Kidney (tissue), 22 donors: ENCODE measurements at places on chromosomes 2 and 18. TPM values are rescaled to one million over a fixed set of nuclear protein-coding genes. Genes with fewer than 3 reads are reported as not detected.

DNA sequence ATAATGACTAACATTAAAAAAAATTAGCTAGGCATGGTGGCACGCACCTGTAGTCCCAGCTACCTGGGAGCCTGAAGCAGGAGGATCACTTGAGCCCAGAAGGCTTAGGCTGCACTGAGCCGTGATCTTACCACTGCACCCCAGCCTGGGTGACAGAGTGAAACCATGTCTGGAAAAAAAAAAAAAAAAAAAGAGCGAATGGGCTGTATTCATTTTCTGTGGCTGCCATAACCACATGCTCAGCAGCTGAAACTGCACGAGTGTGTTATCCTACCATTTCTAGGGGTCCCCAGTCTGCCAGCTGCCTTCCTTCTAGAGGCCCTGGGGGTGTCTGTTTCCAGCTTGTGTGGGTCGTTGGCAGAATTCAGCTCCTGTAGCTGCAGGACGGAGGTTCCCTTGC, 247.8 kb downstream of the EIPR1 start:
- H3K4me3 ChIP-seq, result no peak overlapping the region
- no peak for DNase-seq
- H3K27me3 ChIP-seq, result no peaks in the 10 kb centered on the region
- H3K27ac ChIP-seq, result no peak overlapping the region
- no peaks in the 10 kb centered on the region for H3K36me3 ChIP-seq

DNA sequence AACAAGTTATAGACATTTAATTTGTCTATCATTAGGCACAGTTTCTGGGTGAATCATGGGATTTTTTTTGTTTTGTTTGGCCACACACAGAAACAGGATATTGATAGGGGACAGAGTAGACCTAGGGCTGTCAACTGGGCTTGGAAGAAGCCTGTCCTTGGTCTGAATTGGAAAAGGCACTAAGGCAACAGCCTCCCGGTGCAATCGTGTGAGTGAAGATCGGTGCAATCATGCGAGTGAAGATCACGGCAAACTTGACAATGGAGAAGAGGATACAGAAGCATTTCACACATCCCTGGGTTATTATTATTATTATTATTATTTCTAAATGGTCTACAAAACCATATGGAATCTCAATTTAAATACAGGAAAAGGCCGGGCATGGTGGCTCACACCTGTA, 94.5 kb downstream of the ACKR3 start:
- H3K4me1 ChIP-seq, result no peaks in the 10 kb centered on the region
- H3K27ac ChIP-seq, result no peak overlapping the region
- H3K27me3 ChIP-seq, result no peaks in the 10 kb centered on the region
- DNase-seq, result no peak

The GNLY gene
- 5.5 TPM for total RNA-seq

The SATB2 gene
- 17.5 TPM for total RNA-seq

The UCN gene
- 1.4 TPM for total RNA-seq

GRCh38 chr18:37019157-37019827, 190.4 kb downstream of the KIAA1328 start:
- DNase-seq, result peak; percentile 10
- H3K27me3 ChIP-seq, result no peaks in the 10 kb centered on the region
- no peak overlapping the region for H3K27ac ChIP-seq
- H3K4me3 ChIP-seq, result no peak overlapping the region

DNA sequence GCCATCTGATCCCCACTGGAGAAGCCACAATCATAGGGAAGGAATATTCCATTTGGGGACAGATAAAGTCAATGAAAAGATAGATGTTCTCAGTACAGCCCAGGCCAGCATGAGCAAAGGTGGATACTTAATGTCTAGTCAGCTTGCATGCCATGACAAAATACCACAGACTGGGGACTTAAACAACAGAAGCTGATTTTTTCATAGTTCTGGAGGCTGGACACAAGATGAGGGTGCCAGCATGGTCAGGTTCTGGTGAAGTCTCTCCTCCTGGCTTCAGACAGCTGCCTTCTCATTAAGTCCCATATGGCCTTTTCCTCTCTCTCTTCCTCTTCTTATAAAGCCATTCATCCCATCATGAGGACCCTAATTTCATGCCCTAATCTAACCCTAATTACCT, 116.1 kb upstream of the CYP1B1 start:
- no peak for DNase-seq
- H3K27ac ChIP-seq, result no peak overlapping the region
- H3K4me1 ChIP-seq, result no peaks in the 10 kb centered on the region
- no peaks in the 10 kb centered on the region for H3K36me3 ChIP-seq
- no peak overlapping the region for H3K4me3 ChIP-seq
- H3K27me3 ChIP-seq, result no peaks in the 10 kb centered on the region

The TBR1 gene
- total RNA-seq, result not detected

DNA sequence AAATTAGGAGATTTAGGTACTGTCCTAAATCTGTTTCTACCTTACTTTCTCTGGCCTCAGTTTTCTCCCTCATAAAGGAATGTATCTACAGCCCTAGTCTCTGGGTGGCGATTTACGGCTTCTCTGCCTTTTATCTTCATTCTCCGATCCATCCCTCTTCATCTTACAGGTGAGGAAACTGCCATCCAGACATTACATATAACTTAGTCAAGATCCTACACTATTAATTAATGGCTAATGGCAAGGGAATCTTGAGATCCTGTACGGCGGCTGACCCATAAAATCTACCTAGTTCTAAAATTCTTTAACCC, 386 bp upstream of the YIPF4 start:
- no peaks in the 10 kb centered on the region for H3K36me3 ChIP-seq
- H3K4me1 ChIP-seq, result peaks cover 3% of the 10 kb centered on the region
- H3K4me3 ChIP-seq, result peak overlapping the region; percentile 87
- no peak for DNase-seq
- no peaks in the 10 kb centered on the region for H3K27me3 ChIP-seq
- H3K27ac ChIP-seq, result peak overlapping the region; percentile 54

The SLC30A3 gene
- total RNA-seq, result 0.31 TPM

GRCh38 chr2:59774821-59775433, 778.5 kb downstream of the BCL11A start:
- H3K4me3 ChIP-seq, result no peak overlapping the region
- no peaks in the 10 kb centered on the region for H3K27me3 ChIP-seq
- no peaks in the 10 kb centered on the region for H3K4me1 ChIP-seq
- H3K27ac ChIP-seq, result no peak overlapping the region
- no peak for DNase-seq

DNA sequence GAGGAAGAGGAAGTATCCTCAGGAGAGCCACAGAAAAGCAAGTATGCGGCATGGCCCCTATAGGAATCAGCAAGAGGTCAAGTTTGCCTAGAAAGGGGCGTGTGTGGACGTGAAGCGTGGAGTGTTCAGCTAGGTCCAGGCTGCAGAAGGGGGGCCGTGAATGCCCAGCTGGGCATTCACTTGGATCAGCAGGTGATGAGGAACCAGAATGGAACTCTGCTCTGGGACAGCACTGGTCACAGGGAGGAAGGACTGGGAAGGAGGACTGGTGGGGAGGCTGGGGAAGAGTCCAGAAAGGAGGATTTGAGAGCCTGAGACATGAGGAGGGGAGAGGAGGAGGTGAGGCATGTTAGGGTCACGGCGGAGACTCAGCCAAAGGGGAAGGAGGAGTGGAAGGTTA, 19.8 kb downstream of the STAT1 start:
- H3K4me1 ChIP-seq, result no peaks in the 10 kb centered on the region
- H3K4me3 ChIP-seq, result no peak overlapping the region
- H3K27me3 ChIP-seq, result no peaks in the 10 kb centered on the region
- H3K27ac ChIP-seq, result no peak overlapping the region
- no peak for DNase-seq
- H3K36me3 ChIP-seq, result peaks cover 25% of the 10 kb centered on the region

- no peak overlapping the region for H3K27ac ChIP-seq
- no peaks in the 10 kb centered on the region for H3K36me3 ChIP-seq
- no peaks in the 10 kb centered on the region for H3K27me3 ChIP-seq
- DNase-seq, result peak; percentile 7
These were observed 194.3 kb downstream of the MYCN start for GRCh38 chr2:16134436-16135165.

DNA sequence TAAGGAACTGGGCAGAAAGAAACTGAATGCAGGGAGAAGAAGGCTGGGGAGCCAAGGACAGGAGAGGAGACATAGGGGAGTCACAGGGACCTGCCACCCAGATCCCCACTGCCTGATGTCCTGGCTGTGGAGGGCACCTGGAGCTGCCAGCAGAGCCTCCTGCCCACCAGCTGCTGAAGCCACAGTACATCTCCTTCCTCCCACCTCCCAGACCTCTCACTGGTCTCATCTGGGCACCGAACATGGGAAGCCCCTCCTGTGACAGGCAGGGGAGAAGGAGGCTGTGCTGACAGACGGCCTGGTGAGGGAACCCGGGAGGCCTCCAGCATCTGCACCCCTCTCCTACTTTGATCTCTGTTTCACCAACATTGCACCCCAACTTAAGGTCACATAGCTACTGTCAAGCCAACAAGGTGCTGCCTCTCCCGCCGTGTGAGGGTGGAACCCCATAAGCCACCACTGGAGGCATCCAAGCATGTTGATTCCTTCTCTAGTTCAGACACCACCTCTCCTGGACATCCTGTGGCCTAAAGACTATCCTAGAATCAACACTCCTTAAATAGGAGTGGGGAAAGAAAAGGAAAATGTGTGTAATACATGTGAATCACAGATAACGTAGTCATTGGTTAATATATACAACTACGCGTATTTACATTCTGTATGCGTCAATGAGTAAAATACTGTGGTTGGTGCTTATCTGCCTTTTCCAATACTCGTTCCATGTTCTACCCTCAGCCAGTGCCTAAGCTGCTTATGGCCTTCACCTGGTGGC, 3.5 kb upstream of the RNPEPL1 start:
- peak overlapping the region; percentile 87 for H3K27ac ChIP-seq
- H3K4me1 ChIP-seq, result peaks cover 39% of the 10 kb centered on the region
- no peaks in the 10 kb centered on the region for H3K27me3 ChIP-seq
- no peak overlapping the region for H3K4me3 ChIP-seq

The SP3 gene
- 86.2 TPM for total RNA-seq

GRCh38 chr2:175805442-175806124, 196.5 kb downstream of the LNPK start:
- no peak overlapping the region for H3K27ac ChIP-seq
- no peaks in the 10 kb centered on the region for H3K27me3 ChIP-seq
- no peaks in the 10 kb centered on the region for H3K4me1 ChIP-seq
- DNase-seq, result no peak

The HOXD9 gene
- 36.5 TPM for total RNA-seq

The PKDCC gene
- total RNA-seq, result 52.2 TPM
